ENCODE measurements at places on chromosomes 1 and 21.

GRCh38 chr1:72431810-72432209 is 149.5 kb upstream of the NEGR1 start:
- no peak for DNase-seq

GRCh38 chr1:236543065-236543669 is 19.4 kb downstream of the LGALS8 start:
- DNase-seq, result no peak

GRCh38 chr1:220339581-220339980 is 67.3 kb upstream of the RAB3GAP2 start:
- no peak for DNase-seq

GRCh38 chr1:218366322-218367052 is 21.4 kb downstream of the TGFB2 start:
- DNase-seq, result no peak

DNA sequence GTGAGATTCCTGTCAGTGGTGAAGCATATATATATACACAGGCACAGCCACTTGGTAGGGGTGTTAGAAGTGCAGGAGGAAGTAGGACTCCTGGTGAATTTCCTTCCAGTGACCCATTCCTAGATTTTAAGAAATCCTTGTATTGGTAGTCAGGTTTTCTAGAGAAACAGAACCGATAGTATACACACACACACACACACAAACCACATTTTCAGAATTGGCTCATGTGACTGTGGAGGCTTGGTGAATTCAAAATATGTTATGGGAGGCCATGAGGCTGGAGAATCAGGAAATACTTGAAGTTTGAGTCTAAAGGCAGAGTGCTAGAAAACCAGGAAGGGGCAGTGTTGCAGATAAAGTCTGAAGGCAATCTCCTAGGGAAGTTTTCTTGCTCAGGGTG is 114.2 kb downstream of the FCRL5 start:
- no peak for DNase-seq

DNA sequence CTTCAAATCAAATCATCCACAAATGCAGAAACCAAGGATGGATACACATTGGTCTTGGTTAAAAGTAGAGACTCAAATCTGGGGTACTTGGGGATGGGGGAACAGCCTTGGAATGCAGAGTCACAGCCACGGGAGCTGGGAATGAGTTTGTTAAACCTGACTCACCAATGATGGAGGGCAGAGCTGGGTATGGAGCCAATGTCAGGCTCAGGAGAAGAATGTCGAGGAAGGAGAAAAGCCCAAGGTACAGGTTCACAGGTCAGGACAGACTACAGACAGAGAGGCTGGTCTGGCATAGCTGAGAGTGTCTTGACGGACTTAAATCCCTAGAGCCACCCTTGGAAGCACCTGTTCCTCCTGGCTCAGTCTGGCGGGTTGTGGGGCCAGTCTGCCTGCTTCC is 237.6 kb downstream of the NTNG1 start:
- no peak for DNase-seq

GRCh38 chr1:12477936-12478611 is 139.9 kb downstream of the DHRS3 start:
- DNase-seq, result peak; percentile 71

Measured in pulmonary artery endothelial cell (primary cell).